ENCODE measurements at places on chromosomes 7 and 10.

DNA sequence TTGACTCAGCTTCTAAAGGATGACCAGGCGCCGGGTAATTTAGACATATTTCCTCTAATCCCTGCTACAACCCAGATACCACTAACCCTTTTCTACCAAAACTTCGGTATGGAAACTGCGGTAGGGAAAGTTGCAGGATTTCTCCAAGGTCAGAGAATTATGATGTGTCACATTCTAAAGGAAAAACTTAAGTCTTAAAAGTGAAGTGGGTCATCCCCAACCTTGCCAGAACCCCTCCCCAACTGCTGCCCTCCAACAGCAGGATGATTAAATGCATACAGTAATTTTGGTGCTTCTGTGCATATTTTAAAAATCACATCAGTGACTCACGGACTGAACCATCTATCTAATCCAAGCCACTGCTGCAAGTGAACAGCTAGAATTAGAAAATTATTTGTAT, 52.7 kb downstream of the GRB10 start:
- no peak for DNase-seq

DNA sequence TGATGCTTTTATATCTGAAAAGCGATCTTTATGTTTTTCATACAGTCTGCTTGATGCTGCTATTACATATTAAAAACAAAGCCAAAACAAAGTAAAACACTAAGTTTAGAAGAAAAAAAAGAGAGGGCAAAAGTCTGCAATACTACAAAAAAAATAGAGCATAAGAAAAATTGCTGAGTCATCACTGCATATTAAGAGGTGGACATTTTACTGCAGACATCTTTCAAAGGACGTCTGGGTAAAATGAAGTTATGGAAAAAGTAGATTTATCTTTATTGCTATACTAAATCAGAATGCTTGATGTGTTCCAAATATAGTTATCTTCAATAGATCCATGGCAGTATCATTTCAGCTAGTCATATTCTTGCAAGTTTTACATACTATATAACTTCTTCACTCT, 172.0 kb downstream of the MAGI2 start:
- no peak for DNase-seq

- no peak for DNase-seq
Observed at GRCh38 chr10:87667493-87667892, 7.8 kb downstream of the PAPSS2 start.

GRCh38 chr7:105587909-105588635, 6.8 kb upstream of the EFCAB10 start:
- no peak for DNase-seq

DNA sequence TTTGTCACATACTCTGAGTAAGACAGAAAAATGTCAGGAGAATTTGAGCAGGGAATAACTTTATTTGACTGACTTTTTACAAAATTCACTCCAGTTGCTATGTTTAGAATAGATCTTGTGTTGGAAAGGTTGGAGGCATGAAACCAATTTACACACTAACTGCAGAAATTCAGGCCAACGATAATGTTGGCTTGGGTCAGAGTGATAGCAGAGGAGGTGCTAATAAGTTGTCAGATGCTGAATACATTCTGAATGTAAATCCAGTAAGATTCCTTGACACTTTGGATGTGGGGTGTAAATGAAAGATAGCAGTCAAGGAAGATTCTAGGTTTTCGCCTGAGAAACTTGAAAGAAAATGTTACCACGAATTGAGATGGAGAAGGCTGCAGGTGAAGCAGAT, 502.5 kb upstream of the GHITM start:
- no peak for DNase-seq

GRCh38 chr10:101887775-101888174, 44.2 kb upstream of the KCNIP2 start:
- DNase-seq, result no peak

GRCh38 chr7:140404565-140405065, 757 bp downstream of the RAB19 start:
- DNase-seq, result no peak

- DNase-seq, result no peak
Observed at GRCh38 chr7:139044813-139045794, 9.3 kb upstream of the ZC3HAV1L start.

GRCh38 chr7:130113887-130114286, 43.6 kb downstream of the KLHDC10 start:
- no peak for DNase-seq

- DNase-seq, result no peak
Observed at GRCh38 chr10:95793401-95794045, 37.6 kb downstream of the ENTPD1 start.

DNA sequence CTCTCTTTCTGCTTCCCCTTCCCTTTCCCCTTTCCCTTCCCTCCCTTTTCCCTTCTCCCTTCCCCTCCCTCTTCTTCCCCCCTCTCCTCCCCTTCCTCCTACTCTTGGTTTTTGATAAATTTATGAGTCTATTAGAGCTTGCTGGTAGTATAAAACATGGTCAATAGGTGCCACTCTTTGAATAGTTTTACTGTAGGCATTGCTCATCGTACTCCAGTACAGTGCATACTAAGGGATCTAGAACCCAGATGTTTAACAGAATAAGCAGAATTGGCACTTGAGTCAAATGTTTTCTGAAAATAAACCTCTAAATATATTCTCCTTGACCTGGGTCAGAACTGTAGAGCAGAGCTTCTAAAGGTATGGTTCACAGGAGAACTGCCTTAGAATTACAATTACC, 126.7 kb downstream of the SORCS3 start:
- DNase-seq, result no peak

GRCh38 chr7:108589199-108589598, 19.5 kb downstream of the DNAJB9 start:
- DNase-seq, result no peak
